ENCODE measurements at places on chromosomes 16 and 17.

DNA sequence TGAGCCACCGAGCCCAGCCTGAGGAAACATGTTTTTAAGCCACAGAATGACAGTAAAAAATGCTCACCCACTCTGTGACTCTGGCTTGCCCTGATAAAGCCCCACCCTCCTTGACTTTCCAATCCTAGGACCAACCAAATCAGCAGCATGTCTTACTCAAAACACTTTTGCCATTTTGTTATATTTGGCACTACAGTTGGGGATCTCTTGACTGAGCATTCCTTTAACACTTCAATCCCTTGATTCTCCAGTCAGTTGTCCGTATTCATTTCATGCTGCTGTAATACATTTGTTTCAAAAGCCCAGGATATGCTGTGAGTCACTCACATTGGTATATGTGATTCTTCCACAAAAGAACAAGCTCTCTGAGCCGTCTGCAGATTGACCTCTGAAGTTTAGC is 8.2 kb downstream of the MYH3 start:
- no peak for DNase-seq

DNA sequence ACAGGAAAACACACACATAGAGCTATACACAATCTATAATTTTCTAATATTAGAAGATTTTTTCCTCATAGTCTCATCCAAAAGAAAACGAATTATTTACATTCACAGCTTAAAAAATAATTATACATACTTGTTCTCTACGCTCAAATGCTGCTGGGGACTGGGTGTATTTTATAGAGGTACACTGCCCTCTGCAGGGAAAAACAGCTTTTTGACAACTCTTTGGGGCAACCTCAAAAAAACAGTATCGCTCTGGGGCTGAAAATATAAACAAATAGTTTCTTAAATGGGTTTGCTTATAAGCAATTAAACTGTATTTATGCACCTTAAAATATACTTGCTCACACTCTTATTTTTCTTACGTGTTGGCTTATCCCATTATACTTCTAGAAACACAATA is 261.8 kb upstream of the PSMD7 start:
- no peak for DNase-seq

DNA sequence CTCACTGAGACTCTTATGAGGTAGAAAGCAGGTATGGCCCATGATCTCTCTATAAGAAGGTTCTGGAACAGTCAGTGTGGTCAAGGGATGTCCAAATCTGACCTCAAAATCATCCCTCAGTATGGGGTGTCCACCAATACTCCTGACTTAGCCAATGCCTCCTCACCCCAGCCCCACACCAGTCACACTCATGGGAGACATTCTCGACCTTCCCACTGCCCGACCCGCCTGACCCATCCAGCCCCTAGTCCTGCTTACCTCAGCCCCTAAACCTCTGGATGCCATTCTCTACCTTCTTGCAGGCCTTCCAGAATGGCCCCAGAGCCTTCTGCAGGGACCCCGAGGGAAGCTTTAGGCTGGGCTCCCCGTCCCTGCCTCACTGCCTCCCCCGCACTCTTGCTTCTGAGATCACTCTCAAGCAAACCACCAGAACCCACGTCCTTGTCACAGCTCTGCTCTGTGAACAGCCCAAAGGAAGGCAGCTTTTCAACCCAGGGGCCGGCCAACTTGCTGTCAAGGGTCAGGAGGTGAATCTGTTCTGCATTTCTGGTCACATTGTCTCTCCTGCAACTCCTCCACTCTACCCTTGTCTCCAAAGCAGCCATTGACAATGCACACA is 44.9 kb upstream of the RBFOX3 start:
- no peak for DNase-seq

DNA sequence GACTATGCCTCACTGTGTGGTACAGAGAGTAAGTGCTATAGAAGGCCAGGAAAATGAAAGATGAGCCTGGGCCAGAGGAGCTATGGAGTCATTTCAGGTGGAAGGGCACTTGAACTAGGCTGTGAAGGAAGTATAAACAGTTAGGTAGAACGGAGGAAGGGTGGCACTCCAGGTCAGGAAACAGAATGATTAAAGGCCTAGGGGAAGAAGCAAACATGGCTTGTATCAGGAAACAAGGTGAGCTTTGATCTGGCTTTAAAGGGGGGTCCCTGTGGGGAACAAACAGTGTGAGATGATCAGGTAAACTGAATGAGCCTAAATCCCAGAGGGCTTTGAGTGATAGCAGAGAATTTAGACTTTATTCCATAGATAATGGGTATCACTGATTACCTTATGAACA is 16.9 kb downstream of the MAP3K3 start:
- no peak for DNase-seq

DNA sequence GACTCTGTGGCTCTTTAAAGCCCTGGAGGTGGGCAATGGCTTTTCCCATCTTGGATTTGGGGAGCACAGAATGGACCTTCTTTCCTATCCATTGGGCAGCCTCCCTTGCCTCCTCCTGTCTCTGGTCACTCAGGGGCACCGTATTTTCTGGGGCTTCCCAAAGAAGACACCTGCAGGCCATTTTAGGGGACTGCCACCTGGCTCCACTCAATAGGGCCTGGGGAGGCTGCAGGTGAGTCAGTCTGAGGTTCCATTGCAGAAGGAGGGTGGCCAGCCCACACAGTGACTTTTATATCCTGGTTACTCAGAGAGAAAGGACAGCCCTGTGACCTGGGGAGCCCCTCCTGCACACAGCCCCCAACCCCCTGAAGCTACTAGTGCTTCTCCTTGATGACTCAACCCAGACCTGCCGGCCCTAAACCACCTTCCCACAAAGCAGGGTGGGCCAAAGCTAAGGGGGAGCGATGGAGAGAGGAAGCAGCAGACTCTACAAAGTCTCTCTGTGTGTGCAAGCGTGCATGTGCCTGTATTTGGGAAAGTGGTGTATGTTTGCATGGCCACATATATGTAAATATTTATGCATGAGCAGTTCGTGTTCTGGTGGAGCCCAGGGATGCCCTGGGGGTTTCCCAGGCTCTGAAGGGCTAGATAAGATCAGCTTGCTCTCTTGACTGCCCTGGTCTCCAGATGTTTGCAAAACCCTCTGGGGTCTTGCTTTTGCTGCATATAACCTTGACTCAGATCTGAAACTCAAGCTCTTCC is 5.0 kb downstream of the CX3CL1 start:
- no peak for DNase-seq

- DNase-seq = no peak
These were observed 113.3 kb downstream of the AATF start for GRCh38 chr17:37062021-37062420.

GRCh38 chr17:41178341-41178740 is 320 bp upstream of the KRTAP4-2 start:
- no peak for DNase-seq

GRCh38 chr17:28724500-28725165 is 1.4 kb downstream of the TLCD1 start:
- DNase-seq = no peak

DNA sequence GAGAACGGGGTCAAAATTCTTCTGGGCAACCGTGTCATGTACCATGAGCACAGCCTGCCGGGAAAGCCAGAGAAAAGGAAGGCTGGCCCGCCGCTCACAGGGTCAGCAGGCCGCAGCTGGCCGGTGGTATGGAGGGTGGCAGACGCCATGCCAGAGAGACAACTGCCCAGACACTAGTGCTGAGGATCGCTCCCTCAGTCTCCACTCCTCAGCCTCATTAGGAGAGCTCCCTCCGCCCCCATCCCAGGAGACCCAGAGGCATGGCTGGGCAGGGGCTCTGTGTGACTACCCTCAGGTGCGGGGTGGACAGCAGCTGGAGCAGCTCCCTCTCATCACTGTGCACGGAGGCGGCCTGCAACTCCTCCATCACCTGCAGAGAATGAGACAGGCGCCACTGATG is 3.2 kb downstream of the MPP3 start:
- no peak for DNase-seq

GRCh38 chr17:2778489-2778888 is 17.7 kb upstream of the RAP1GAP2 start:
- DNase-seq = no peak

GRCh38 chr16:14015948-14016347 is 55.2 kb upstream of the MRTFB start:
- no peak for DNase-seq

GRCh38 chr17:55263569-55264277 is 1.0 kb upstream of the HLF start:
- DNase-seq = no peak

- no peak for DNase-seq
These were observed 526 bp downstream of the MRPS23 start for GRCh38 chr17:57849163-57849873.

GRCh38 chr16:12310286-12310685 is 333.8 kb downstream of the SNX29 start:
- no peak for DNase-seq

DNA sequence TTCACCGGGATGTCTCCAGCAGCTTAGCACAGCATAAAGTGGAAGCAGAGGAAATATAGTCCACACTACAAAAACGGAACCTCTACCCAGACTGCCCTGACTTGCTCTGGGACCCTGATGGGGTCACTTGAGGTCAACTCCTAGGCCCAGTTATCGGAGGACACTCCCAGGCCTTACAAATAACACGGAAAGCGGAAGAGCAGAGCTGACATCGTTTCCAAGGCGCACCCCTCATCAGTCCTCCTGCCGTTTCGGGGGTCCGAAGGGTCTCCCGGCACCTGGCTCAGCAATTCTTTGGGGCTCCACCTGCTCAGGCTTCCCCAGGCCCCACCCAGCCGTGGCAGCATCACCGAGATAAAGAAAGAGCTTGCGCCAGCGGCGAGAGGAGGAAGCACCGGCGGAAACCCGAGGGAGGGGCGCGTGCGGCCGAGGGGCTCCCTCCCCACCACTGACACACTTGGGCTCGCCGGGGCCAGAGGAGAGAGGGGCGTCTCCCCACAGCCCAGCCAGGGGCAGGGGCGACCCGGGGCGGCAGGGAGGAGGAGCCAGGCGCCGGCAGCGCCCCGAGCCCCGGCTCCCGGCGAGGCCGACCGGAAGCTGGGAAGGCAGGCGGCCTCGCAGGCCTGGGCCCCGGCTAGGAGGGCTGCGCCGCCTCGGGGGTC is 727 bp downstream of the CORO7 start:
- DNase-seq = no peak

DNA sequence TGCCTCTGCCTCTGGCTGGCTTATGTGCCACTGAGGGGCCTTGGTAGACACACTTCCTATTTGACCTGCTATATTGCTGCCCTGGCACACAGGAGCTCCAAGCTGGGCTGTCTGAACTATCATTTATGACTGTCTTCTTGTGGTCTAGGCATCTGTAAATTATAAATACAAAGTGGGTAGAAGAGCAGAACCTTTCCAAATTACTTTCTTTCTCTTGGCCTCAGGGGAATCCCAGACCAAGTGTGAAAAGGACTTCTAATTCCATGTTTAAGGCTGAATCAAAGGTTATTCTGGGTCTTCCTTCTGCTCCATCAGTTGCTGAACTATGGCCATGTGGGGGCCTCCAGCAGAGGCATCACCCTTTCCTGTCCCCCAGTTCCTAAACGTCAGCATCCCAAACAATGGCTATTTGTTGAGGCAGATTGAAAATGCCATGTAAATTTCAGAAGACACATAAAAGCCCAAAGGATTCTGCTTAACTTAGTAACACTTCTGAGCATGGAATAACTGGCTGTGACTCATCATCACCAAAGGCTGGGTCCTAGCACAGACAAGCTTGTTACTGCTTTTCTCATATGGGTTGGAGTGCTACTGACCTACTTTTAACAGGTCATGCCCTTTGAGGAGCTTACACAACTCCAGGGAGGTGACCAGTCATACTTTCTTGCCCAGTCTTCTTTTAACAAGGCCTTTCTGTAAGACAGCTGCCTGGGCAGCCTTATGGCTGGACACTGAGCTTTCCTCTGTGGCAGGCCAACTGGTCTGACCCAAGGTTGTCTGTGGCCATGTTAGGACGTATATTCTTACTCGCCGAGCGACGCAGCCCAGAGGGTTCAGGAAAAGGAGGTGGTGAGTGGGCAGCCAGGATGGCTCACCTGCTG is 154.8 kb downstream of the VPS53 start:
- no peak for DNase-seq

- no peak for DNase-seq
These were observed 19.8 kb downstream of the NPTX1 start for GRCh38 chr17:80456465-80457235.

DNA sequence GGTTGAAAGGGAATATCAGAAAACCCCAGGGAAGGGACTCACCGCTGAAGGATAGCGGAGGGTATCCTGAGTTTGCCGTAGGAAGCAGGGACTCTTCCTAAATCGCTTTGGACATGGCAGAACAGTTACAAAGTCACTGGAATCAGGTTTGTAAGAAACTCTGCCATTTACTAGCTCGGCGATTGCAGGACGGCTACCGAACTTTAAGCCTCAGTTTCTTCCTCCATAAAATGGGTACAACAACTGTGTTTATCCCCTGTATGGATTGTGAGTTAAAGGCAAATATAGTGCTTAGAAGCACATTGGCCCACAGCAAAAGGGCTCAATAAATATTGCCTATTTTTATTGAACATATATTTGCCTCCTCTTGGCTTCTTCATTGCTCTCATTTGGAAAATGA is 90.6 kb downstream of the MAF start:
- no peak for DNase-seq

DNA sequence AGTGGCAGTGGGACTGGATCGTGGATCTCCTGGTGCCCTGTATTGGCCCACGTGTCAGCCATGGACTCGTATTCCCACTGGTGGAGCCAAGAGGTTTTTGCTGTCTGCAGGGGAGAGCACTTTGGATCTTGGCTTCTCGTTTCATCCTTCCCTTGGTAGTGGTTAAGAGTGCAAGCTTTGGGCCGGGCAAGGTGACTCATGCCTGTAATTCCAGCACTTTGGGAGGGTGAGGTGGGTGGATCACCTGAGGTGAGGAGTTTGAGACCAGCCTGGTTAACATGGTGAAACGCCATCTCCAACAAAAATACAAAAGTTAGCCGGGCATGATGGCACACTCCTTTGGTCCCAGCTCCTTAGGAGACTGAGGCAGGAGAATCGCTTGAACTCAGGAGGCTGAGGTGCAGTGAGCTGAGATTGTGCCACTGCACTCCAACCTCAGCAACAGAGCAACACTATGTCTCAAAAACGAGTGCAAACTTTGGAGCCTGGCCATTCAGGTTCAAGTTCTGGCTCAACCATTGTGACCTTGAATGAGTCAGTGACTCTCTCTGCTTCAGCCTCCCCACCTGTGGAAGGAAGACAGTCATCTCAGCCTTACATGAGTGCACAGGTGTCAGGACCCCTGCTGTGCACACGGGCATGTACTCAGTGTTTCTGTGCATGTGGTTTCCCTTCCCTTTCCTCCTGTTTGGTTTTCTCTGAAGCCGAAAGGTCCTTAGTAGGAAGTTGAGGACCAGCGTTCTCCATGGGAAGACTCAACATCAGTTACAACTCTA is 57.4 kb downstream of the PLCG2 start:
- DNase-seq = no peak

DNA sequence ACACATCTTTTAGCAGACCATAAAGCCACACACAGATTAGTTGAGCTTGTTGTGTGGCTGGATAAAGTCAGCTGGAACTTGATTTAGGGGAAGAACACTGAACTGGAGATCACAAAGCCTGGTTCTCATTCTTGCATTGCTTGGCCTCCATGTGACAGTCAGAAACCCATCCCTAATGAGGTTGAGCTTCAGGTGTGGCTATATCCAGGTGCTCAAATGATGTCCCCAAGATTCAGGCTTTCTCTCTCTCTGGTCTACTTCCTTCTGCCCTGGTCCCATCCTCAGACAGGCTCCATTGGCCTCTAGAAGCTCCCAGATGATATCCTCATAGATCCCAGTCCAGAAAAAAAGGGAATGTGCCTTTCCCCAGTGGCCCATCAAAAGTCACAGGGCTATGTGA is 9.6 kb upstream of the BRD7 start:
- no peak for DNase-seq

GRCh38 chr16:80034469-80034826 is 433.9 kb upstream of the MAF start:
- DNase-seq = no peak
